ENCODE measurements at places on chromosomes 12 and 14. TPM values are rescaled to one million over a fixed set of nuclear protein-coding genes. Genes with fewer than 3 reads are reported as not detected.

Gene LRRC43
- 0.18 TPM for total RNA-seq

Gene TMTC1
- total RNA-seq, result 34.7 TPM

DNA sequence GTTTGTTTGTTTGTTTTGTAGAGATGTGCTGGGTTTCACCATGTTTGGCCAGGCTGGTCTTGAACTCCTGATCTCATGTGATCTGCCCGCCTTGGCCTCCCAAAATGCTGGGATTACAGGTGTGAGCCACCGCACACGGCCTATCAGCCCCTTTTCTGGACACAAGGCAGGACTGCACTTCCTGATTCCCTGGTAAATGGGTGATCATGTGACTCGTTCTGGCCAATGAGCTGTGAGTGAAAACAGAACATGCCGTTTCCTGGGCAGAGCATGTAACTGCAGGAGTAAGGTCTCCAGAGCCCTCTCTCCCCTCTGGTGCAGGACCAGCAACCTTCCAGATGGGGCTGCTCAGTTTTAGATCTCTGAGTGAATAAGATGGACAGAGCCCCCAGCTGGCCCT, 92.7 kb downstream of the ITPK1 start:
- H3K4me1 ChIP-seq, result peaks cover 30% of the 10 kb centered on the region
- H3K27me3 ChIP-seq, result no peaks in the 10 kb centered on the region
- H3K27ac ChIP-seq, result no peak overlapping the region

- no peaks in the 10 kb centered on the region for H3K4me1 ChIP-seq
- H3K27ac ChIP-seq, result no peak overlapping the region
- no peaks in the 10 kb centered on the region for H3K27me3 ChIP-seq
- no peaks in the 10 kb centered on the region for H3K36me3 ChIP-seq
- DNase-seq, result no peak
These were observed 27.5 kb downstream of the UNC79 start for GRCh38 chr14:93458234-93458633.

GRCh38 chr12:69620921-69621320, 10.2 kb upstream of the LRRC10 start:
- no peak for DNase-seq
- no peak overlapping the region for H3K27ac ChIP-seq
- H3K4me3 ChIP-seq, result no peak overlapping the region
- H3K36me3 ChIP-seq, result no peaks in the 10 kb centered on the region
- H3K27me3 ChIP-seq, result no peaks in the 10 kb centered on the region
- H3K4me1 ChIP-seq, result no peaks in the 10 kb centered on the region

Data from muscle of leg (tissue), 16 donors.